Mesothelial cell of epicardium (in vitro differentiated cells): ENCODE measurements at places on chromosomes 1 and 21.

DNA sequence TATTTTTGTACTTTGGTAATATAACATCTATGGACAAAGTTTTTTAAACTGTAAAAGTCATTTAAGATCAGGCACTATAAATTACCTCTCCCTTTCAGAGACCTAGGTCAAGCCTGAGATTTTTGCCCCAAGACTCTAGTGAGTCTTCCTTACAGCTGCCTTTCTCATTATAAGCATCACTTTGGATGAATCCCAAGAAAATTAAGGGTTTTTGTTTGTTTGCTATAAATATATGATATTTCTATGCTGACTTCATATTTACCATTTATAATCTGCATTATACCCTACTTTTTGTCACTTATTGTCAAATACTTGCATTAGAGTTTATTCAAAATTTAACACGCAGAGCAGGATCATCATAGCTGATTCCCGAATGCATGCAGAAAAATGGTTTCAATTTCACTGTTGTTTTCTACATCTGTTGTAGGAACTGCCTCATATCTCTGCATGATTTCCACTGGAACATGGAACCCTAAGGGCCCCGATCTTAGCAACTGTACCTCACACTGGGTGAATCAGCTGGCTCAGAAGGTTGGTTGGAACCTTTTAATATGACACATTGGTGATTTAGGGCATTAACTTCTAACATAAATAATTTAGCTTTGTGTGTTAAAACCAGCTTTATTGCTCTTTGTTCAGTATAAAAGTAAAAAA, 150.0 kb downstream of the ADGRL2 start:
- DNase-seq = no peak

- no peak for DNase-seq
Measured at GRCh38 chr1:18645747-18646090, 15.1 kb downstream of the PAX7 start.

DNA sequence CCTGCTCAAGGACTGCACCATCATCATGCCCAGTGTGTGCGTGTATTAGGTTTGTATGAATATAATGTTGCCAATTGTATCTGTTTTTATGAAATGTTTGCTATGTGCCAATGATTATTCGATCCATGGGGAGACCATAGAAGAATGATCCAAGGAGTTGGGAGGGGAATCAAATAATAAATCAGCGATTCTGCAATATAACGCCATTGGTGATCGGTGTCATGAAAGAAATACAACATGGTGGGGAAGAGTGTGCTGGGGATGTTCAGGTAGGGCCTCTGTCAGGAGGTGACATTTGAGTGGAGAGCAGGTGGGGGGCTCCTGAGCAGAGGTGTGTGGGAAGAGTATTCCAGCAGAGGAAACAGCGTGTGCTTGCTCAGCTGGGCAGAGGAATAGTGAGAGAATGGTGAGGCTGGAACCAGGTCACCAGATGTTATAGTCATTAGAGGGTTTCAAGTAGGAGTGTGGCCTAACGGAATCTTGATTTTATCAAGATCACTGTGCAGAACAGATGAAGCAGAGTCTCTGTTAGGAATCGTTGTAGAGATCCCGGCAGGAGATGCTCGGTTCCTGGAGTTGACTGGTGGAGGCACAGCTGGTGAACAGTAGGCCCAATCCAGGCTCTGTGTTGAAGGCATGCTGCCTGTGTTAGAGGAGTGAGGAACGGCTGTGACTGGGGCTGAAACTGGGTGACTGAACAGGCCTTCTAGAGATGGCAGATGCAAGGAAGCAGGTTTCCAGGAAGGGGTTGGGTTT, 2.9 kb upstream of the ZNF496 start:
- no peak for DNase-seq

DNA sequence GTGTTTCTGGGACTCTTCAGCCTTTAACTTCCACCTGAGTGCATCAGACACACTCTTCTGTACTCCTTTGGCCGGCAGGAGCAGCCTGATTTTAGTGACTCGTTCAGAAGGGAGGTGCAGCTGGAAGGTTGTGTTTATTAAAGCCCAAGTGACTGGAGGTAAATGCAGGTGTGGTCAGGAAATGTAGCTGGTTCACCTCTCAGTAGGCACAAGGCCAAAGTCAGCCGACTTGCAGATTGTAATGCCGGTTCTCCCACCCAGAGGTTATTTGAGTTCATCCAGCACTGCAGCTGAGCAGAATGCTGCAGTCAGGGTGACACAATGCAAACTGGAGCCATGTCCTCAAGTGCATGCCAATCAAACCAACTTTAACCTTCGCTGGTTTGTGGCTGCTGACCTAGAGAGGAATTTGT, 91.5 kb downstream of the SPATA46 start:
- DNase-seq = no peak

DNA sequence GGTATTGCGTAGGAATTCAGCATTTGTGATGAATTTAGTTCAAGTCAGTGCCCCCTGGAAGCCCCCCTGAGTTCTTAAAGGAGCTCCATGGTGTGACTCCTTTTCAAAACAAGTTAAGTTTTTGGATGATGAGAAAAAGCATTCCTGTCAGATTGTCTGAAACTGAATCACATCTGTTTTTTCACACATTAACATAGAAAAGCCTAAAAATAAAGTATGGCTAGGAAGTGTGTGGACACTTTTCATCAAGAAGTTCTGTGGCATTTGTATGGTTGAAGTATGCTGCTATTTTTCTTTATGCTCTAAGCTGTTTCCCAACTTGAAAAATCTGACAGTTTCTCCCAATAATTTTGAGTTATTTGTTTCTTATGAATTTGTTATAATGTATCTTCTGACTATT, 33.7 kb downstream of the PRDM2 start:
- no peak for DNase-seq

GRCh38 chr1:26788515-26788785, 700 bp downstream of the PIGV start:
- DNase-seq = no peak

DNA sequence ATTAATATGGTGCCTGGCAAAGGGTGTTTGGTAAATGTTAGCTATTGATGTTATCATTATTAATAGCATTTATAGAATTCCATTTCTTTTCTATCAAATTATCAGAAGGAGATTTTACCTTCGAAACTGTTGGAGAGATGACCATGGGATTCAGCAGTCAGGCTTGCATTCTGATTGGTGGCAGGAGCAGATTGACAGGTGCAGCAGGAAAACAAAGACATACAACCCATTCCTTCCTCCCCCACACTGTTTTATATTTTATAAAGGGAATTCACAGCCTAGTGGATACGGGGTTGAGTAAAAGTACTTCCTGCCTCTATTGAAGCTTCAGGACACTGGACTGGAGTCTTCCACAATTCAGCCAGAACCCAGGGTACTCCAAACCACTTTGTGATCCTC, 55.1 kb upstream of the SYT14 start:
- DNase-seq = no peak

DNA sequence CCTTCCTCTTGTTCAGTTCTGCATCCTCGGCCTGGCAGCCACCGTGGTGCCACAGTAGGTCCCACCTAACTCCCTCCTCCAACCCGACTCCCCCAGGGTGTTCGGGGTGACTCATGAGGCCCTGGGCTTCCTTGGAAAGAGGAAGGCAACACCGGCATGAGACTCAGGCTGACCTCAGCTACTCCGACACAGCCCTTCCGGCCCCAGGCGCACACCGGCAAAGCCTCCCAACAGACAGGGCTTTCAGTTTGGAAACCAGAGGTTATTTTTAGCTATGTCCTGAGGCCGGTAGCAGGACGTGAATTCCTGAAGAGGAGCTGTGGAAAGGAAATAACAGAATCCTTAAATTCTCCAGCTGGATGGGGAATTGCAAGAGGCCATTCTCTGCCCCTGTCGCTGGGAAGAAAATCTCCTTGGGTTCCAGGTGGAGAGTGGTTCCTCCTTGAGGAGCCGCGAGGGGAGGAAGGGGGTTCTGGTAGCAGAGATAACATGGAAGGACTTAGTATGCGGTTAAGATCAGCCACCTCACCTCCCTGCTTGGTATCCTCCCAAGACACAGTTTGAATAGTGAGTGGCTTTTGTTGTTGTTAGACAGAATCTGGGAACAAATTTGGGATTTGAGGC, 24.4 kb downstream of the PLXNA2 start:
- no peak for DNase-seq
